SW480 (cell line): ENCODE measurements at places on chromosomes 7 and 10.
A peak's percentile ranks its signal among the peaks of the same experiment; 100 is the strongest.

DNA sequence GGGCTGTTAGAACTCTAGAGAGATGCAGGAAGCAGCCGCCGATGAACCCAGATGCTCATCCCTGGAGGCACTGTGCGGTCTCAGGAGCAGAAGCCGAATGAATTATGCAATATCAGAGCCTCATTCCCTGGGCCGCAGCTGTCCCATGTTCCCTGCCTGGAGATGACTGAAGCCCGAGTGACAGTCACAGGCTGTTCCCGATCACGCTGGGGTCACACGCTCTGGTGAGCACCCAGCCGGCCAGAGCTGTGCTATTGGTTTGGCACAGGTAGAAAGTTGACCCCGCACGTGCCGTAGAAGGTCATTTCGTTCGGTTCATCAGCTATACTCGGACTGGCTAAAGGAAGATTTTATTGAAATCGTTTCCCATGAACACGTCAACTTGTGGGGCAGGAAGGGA lies 140.5 kb upstream of the SH2B2 start:
- no peak for DNase-seq

- no peak for DNase-seq
Observed at GRCh38 chr7:111090846-111091245, at the start of gene LRRN3. Gene LRRN3, plus strand, starts transcription at chr7:111091127. Its CDS starts 31,646 bp downstream, at chr7:111122773.

- DNase-seq = no peak
Observed at GRCh38 chr10:30737931-30738391, 108.4 kb upstream of the LYZL2 start.

DNA sequence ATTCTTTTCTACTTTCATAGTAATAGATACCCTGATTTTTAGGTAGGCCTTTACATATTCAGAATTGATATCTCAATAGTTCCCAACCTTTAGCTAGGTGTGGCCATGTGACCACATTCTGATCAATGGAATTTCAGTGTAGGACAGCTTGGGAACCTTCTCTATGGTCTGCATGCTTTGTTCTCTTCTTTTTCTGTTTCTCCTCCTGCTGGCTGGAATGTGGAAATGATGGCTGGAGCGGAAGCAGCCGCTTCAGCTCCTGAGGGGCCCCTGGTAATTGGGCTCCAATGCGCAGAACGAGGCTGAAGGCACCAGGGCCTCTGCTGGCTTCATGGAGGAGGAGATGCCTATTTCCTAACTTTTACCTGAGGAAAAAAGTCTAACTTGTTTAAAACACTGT lies 152.6 kb downstream of the ZMYND11 start:
- no peak for DNase-seq

- DNase-seq = no peak
Observed at GRCh38 chr7:155395176-155395797, 62.6 kb upstream of the EN2 start.

GRCh38 chr7:132309102-132309805 lies 267.0 kb downstream of the PLXNA4 start:
- no peak for DNase-seq

- DNase-seq = peak; percentile 92
Observed at GRCh38 chr7:146635205-146636032, 518.8 kb downstream of the CNTNAP2 start.

DNA sequence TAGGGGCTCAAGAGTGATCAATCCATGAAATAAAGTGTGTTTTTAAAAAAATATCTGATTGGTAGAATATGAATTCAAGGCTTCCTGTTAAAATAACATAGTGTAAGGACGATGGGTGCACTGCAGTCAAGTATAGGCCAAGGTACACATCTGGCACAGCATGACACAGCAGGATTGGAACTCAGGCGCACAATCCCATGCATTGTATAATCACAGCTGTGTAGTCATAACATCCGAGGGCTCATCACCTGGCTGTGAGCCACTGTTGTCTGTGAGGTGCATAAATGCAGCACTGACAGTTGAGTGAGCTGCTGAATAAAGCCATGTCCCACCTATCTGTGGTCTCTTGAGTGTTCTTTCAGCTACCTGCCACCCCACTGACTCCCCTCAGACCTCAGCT lies 142.3 kb upstream of the HPS1 start:
- no peak for DNase-seq

- DNase-seq = no peak
Observed at GRCh38 chr10:110141185-110141584, 66.2 kb upstream of the MXI1 start.

DNA sequence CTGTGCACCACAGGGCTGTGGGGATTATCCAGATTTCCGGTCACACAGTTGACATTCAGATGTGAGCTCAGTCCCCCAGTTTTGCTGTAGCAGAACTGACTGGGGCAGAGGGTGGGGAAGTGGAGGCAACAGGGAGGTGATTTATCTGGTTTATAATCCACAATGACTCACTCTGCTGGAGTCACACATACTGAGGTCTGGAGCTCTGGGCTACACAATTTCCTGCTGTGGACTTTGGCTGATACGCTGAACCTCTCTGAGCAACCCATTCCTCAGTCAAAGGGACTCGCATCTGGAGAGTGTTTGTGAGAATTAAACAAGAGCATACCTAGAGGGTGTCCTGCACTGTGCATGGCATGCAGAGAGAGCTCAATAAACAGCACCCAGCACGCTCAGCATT lies 64.8 kb upstream of the PLPP4 start:
- no peak for DNase-seq

DNA sequence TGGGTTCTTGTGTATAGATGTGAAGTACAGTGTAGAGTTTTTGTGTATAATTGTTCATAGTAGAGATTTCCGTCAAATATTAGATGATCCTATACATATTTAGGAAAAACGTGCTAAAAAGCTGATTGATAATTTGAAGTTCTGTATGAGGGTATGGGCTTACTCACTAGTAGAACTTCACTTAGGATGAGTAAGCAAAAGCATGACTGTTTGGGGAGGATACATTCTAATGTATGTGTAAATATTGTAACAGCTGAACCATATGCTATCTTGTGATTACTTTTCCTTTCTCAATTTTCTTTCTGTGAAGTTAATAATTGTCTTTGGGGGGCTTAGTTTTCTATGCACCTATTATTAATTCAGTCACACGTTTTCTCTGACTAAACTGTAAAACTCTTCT lies 53.2 kb upstream of the PDK4 start:
- no peak for DNase-seq

DNA sequence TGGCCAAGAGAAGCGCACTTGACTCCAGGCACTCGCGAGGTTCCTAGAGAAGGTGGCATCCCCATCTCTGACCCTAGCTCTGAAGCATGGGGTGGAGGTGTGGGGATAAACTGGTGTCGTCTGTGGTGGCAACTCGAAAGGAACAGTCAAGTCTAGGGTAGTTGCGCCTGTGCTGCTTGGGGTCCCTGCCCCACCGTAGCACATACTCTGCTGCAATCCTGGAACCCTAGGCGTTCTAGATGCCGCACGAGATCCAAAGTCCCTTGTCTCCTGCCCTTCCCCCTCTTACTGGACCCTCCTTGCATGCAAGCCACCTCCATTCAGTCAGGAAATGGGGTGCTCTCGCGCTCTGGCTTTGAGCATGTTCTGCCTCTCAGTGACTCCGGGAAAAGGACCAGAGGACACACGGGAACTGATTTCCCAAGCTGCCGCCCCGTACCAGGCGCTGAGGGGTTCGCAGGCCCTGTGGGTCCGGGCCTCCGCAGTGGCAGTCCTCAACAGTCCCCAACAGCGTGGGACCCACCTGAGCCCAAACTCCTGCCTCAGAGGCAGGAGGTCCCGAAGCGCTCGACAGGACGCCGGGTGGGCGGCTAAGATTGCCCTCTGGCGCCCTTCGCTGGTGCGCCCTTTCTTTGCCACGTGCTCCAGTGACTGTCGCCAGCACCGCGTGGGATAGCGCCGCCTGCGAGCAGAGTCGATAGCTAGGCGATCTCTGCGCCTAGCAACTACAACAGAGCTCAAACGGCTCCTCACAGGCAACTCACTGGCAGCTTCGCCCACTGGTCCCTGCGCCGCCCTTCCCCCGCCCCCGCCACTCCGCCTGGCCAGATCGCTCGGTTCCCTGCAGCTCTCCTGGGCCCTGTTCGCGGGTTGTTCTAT lies 452.0 kb downstream of the REEP3 start:
- DNase-seq = no peak

DNA sequence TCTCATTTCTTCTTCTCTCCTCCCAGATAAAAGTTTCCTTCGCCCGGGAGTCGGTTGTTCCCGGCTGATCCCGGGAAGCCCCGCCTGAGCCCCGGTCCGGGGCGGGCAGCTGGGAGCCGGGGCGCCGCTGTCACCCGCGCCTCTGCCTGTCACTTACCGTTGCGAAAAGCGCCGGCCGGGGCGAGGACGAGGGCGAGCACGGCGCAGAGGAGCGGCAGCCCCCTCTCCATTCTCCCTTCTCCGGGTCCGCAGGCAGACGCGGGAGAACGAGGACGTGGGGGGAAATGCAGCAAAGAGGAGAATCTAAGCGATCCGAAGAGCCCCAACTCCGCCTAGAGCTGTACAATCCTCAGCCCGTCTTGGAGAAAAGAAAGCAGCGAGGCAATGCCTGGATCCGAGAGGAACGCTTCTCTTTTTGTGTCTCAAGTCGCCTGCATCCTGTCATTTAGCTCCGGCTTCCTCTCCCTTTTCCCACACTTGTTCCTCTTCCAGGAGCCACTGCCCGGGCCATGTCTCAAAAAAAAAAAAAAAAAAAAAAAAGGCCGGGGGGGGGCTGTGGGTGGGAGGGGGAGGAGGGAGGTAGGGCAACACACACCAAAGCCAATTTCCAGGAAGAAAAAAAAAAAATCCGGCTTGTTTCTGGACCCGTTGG lies at the start of gene NRP1:
TSS of gene NRP1 (minus strand) at position 515 of the 652 bp plus-strand sequence. CDS start at position 230, 285 bp downstream.
- peak; percentile 35 for DNase-seq

- no peak for DNase-seq
Observed at GRCh38 chr10:3067118-3067858, at the start of gene PFKP. Gene PFKP, plus strand, starts transcription at chr10:3067548. Its CDS starts 48 bp downstream, at chr10:3067596.

DNA sequence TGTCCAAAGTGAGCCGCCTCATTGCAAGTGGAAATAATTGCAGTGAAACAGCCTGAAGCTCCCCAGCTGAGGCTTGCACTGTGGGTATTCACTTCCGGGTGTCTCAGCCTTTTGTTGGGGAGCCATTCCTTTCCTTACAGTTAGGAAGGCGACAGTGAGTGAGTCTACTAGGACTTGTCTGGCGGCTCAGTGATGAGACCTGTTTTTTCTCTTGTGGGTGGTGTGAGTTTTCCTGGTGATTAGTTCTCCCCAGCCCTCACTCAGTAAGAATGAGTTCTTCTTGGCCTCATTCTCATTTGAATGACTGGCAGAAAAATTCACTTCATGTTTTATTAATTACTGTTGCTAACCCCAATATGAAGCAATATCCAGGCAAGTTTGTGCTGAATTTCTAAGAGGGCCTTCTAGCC lies 2.6 kb downstream of the PGAM1 start:
- DNase-seq = no peak

DNA sequence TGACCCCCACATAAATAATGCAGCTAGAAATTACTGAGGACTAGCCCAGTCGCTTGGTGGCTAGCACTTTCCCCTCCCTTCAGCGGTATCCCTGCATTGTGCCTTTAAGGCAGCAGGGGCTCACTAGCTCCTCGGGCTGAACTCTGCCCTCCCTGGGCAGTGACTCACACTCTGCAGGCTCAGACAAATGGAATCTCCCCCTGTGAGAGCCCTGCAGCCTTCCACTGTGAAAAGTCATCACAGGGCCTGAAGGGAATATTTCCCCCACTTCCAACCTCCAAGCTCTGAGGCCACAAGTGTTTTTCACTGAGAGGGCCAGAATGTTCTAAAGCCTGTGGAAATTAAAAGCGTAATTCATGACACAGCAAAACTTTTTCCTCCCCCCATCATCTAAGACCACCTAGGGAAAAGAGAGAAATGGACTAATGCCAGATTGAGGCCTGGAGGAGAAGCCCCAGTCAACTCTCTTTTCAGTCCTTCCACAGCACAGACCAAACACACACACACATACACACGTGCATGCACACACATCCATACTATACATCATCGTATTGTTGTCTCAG lies 93.6 kb upstream of the COL1A2 start:
- peak; percentile 96 for DNase-seq

DNA sequence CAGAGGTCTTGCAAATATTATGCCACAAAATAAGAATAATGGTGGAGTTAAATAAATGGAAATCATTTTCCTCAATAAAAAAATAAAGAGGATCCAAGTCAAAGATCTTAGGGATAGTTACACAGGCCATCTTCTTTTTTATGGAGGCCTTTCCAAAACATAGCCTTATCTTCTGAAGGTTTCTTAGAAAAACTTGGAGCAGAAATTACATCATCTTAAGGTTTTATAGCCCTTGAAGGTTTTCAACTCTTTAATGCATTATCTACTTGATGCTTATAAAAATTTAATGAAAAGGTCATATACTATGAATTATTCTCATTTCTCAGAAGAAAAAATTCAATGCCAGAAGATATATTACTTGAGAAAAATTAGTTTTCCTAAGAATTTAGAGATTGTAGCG lies 94.2 kb upstream of the LAMB4 start:
- DNase-seq = no peak

GRCh38 chr7:92750447-92750839 lies 85.9 kb downstream of the CDK6 start:
- no peak for DNase-seq

DNA sequence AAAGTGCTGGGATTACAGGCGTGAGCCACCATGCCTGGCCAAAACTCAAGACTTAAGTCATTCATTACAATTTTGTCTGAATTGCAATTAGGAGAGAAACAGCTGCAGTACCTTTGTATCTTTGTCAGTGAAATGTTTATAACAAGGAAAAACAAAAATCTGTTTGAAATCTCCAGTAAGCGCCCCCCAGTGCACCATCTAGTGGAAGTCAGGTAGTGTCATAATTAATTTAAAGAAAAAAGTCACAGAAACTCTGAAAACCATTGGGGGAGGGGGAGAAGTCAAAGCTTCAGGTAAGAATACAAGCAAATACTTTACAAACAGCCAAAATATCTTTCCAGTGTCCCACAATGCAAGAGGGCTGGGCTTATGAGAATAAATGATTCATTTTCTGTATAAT lies 2.8 kb downstream of the MPP7 start:
- no peak for DNase-seq

DNA sequence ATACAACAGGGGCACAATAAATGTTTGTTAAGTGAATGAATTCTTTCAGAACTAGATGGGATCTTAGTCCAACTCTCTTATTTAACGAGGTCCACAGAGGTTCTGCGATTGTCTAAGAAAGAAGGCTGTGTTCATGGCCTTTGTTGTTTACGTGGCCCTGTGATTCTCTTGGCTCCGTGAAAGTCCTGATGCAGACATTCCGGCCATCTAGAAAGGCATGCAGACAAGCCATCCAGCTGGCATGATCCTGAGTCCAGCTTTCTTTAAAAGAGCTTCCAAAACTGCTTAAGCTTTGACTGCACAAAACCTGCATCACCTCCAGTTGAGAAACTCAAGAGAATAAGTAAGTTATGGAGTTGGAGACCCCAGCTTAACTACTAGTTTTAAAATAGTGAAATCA lies 26.0 kb downstream of the EGFR start:
- DNase-seq = no peak

- DNase-seq = no peak
Observed at GRCh38 chr10:97598407-97599271, 9.1 kb downstream of the C10orf62 start.
